ENCODE measurements at places on chromosomes 2 and 18. TPM values are rescaled to one million over a fixed set of nuclear protein-coding genes. Genes with fewer than 3 reads are reported as not detected.

- H3K27ac ChIP-seq, result no peak overlapping the region
- H3K4me1 ChIP-seq, result no peaks in the 10 kb centered on the region
- H3K27me3 ChIP-seq, result no peaks in the 10 kb centered on the region
These were observed 89.8 kb upstream of the BCL2L11 start for GRCh38 chr2:111030945-111031344.

TMEM237 gene
- 45.6 TPM for total RNA-seq

PXDN gene
- 114 TPM for total RNA-seq

GTF2A1L gene
- 1.6 TPM for total RNA-seq

OST4 gene
- 272 TPM for total RNA-seq

Data from thoracic aorta (tissue), 2 donors.